Esophagus mucosa (tissue), 1 donor: ENCODE measurements at places on chromosomes 2 and 18. TPM values are rescaled to one million over a fixed set of nuclear protein-coding genes. Genes with fewer than 3 reads are reported as not detected.

- ATAC-seq: no peak
Observed at GRCh38 chr18:68956650-68957049, 158.8 kb downstream of the CCDC102B start.

DNA sequence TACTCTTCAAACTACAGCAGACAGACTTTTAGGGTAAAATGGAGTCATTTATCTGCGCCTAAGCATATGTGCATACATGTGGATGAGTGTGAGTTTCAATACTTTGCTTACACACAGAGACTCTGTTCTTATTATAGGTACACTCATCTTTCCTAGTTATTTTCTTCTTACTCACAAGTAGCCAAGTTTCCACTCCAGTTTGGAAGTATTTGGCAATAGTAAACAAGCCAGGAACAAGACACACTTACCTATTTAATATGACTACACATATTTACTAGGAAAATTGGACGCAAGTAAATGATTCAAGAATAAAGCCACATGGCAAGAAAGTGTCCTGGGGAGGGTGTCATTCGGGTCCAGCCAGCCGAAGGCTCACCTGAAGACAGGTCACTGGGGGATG, 414.3 kb downstream of the FBXO15 start:
- ATAC-seq: no peak

Gene RGPD4
- total RNA-seq: not detected

- ATAC-seq: no peak
Observed at GRCh38 chr2:85698184-85698879, 4.2 kb downstream of the GNLY start.
